Mammary epithelial cell (primary cell): ENCODE measurements at places on chromosomes 12 and 14. TPM values are rescaled to one million over a fixed set of nuclear protein-coding genes. Genes with fewer than 3 reads are reported as not detected.

AQP2 gene
- not detected for total RNA-seq

CFAP54 gene
- total RNA-seq: 1.5 TPM

TGM1 gene
- total RNA-seq: 21.9 and 26.8 TPM in 2 replicates

SSPN gene
- 1.4 and 2.0 TPM in 2 replicates for total RNA-seq

RIMBP2 gene
- not detected for total RNA-seq

FGD4 gene
- total RNA-seq: 35.3 TPM

JDP2 gene
- 39.7 TPM for total RNA-seq

TAS2R9 gene
- total RNA-seq: not detected in 2 replicates

ZNF10 gene
- total RNA-seq: 8.4 and 9.2 TPM in 2 replicates

GPR84 gene
- 0.33 TPM in 1 of 2 replicates, not detected in the other for total RNA-seq

PPP1R1A gene
- not detected in 2 replicates for total RNA-seq

ISCA2 gene
- 6.7 TPM for total RNA-seq
